Stimulated activated CD8-positive, alpha-beta memory T cell treated with anti-CD3 and anti-CD28 coated beads, Interleukin-15, amount 100 ng/mL, for 48 hours (primary cell): ENCODE measurements at places on chromosomes 3 and 15.

- no peak for DNase-seq
Measured at GRCh38 chr3:152219769-152220255, 48.9 kb upstream of the MBNL1 start.

DNA sequence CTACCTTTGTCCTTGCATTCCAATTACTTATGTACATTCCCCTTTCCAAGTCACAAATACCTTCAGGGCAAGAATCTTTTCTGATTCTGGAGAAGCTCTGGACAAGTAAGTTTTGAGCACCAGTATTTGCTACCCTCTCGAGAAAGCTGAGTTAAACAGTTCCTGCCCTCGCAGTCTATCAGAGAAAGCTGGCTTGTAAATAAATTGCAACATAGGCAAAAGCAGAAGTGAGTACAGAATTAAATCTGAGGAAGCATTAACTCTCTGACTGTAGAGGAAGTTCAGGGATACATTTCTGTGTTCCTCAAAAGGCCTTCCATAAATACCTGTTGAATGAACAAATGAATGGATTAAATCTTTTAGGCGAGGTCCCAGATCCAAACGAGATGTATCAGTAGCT is 1.2 kb downstream of the OSBPL11 start:
- DNase-seq: no peak

DNA sequence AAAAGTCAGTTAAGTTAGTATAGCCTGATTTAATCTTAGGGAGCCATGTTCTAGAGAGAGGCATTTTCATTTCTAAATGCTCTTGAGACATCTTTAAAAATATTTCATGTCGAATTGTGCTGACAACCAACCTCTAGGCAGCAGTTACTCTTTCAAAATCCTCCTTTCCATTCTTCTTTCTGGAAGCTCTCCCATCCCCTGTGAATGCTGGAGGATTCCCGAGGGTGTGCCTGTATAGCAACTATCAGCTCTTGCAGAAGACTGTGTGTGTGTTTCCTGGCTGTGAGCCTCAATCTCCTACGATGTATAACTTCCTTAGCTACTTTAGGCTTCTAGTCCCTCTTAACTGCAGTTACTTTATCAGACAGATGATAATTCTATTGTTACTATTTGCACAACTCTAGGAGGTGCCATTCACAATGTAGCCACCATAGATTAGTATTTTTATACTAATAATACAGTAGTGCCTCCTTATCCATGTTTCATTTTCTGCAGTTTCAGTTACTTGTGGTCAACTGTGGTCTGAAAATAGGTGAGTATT is 250.3 kb downstream of the EDEM1 start:
- no peak for DNase-seq

GRCh38 chr3:49397470-49397869 is 14.3 kb downstream of the RHOA start:
- no peak for DNase-seq

GRCh38 chr3:194711286-194711685 is 25.6 kb downstream of the FAM43A start:
- DNase-seq: no peak

- DNase-seq: no peak
Measured at GRCh38 chr3:4730719-4731118, 237.6 kb downstream of the ITPR1 start.

DNA sequence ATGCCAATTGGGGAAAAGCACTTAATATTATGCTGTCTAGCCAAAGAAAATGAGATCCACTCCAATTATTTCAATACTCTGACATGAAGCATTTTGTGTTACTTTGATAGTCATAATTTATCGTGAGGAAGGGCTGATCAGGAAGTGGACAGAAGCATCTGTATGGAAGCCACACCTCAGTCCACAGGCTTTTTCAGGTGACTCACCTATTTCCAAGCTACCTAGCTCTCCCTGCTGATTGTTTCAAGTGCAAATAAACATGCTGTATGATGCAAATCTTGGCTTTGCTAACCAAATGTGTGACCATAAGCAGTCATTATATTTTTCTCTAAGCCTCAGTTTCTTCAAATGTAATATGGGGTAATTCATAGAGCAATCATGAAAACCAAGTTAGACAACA is 30.8 kb upstream of the CPB1 start:
- DNase-seq: no peak

DNA sequence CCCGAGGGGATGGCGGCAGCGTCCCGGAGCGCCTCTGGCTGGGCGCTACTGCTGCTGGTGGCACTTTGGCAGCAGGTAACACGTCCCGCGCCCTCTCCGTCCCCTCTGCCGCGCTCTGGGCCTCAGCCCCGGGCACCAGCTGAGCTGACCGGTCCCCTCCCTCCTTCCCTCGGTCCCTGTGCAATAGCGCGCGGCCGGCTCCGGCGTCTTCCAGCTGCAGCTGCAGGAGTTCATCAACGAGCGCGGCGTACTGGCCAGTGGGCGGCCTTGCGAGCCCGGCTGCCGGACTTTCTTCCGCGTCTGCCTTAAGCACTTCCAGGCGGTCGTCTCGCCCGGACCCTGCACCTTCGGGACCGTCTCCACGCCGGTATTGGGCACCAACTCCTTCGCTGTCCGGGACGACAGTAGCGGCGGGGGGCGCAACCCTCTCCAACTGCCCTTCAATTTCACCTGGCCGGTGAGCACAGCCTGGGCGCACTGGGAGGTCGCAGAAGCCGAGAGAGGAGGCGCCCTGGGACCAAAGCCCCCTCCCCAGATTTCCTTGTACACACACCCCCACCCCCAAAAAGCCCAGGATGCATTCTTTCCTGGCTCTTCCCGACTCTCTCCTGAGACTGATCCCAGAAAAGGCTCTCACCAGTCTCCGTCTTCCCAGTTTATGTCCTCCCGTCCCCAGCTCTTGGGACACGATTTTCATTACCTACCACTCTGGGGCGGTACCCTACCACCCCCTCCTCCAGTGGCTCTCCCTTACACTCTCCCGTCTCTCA is 705 bp downstream of the DLL4 start:
- no peak for DNase-seq

DNA sequence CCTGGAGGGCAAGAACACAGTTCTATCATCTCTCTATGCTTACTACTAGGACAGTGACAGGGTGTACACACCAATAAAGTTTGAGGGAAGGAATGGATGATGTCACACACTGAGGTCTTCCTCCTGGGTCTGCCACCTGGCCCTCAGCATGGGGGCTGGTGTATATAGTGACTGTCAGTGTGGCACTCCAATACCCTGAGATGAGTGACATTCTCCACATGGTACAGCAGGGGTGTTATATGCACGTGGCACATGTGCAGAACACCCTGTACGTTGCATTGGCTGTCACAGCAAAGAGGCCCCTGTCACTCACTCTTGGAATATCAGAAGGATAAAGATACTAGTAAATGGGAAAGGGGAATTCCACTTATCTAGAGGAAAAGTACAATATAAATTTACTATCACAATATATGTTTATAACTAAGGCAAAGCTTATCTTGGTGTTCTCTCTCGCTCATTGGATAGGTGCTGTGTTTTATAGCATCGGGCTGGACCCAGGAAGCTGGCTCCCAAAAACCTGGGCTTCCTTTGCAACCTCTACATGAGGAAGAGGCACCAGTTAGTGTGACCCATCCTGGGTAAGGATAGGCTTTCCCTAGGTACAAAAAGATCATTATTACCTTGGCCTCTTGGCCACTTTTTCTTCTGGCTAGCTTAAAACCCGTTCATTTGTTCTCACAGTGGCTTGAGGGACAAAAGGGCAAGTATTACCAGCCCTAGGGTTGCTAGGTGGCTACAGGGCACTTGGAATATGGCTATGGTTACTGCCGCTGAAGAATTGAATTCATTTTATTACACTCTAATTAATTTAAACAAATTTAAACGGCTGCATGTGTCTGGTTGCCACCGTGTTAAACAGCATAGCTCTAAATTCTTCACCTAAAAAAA is 54.8 kb upstream of the HES1 start:
- no peak for DNase-seq

GRCh38 chr3:117084277-117084676 is 374.7 kb downstream of the TUSC7 start:
- DNase-seq: no peak

- no peak for DNase-seq
Measured at GRCh38 chr3:128794067-128794768, 68.2 kb downstream of the RAB7A start.

DNA sequence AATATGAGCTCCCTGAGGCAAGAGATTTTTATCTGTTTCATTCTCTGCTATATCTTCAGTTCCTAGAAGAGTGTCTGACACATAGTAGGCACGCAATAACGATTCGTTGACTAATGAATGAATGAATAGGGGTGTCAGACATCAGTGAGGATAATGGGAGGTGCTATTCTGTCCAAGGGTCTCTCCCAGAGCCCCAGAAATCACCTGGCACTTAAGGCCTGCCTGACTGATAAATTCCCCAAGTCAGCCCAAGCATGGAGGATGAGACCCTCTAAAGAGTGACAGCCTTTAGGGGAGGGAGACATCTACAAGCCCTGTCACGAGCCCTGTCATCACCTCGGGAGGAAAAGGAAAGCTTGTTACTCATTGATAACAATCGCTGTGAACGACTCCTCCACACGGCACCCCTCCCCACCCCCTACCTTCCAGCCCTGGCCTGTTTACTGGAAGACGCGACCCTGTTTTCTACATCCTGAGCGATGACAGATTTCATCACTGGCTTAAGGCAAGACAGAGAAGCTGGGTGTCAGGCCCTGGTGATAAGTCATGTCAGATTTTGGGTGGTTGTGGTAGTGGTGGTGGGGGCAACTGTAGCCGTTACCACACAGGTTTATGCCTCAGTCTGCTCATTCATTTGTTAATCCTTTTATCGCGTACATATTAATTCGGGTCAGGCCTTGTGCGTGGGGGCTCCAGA is 23.1 kb downstream of the BHLHE40 start:
- peak; percentile 62 for DNase-seq

GRCh38 chr15:32657198-32657883 is 15.8 kb downstream of the SCG5 start:
- no peak for DNase-seq

GRCh38 chr3:119240101-119240590 is 532 bp downstream of the B4GALT4 start:
- DNase-seq: peak; percentile 8

- no peak for DNase-seq
Measured at GRCh38 chr3:39398700-39399099, 7.8 kb upstream of the RPSA start.

- no peak for DNase-seq
Measured at GRCh38 chr15:40808861-40809450, 1.7 kb upstream of the DNAJC17 start.
